NCI-H1105 (cell line): ENCODE measurements at places on chromosomes 11 and 22.

DNA sequence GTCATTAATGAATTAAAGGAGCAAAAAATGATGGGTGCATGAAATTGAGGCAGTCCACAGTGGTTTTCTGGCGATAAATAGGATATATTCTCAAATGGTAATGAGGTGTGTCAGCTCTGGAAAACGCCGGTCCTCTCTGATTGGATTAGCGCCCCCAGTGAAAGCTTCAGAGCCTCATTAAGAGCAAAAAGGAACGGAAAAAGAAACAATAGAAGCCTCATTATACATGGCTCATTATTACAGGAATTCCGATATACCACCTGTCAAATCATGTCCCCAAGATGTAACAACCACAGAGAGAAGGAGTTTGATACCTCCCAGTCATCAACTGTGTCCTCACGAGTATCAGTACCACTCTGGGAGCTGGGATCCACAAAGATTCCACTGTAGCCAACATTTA lies 175.7 kb upstream of the PITPNB start:
- DNase-seq, result no peak

- DNase-seq, result no peak
These were observed 4.6 kb downstream of the C11orf54 start for GRCh38 chr11:93746101-93746500.

- no peak for DNase-seq
These were observed 30.1 kb upstream of the PARVB start for GRCh38 chr22:43994006-43994405.

- DNase-seq, result no peak
These were observed 12.8 kb downstream of the P2RY2 start for GRCh38 chr11:73230931-73231330.

DNA sequence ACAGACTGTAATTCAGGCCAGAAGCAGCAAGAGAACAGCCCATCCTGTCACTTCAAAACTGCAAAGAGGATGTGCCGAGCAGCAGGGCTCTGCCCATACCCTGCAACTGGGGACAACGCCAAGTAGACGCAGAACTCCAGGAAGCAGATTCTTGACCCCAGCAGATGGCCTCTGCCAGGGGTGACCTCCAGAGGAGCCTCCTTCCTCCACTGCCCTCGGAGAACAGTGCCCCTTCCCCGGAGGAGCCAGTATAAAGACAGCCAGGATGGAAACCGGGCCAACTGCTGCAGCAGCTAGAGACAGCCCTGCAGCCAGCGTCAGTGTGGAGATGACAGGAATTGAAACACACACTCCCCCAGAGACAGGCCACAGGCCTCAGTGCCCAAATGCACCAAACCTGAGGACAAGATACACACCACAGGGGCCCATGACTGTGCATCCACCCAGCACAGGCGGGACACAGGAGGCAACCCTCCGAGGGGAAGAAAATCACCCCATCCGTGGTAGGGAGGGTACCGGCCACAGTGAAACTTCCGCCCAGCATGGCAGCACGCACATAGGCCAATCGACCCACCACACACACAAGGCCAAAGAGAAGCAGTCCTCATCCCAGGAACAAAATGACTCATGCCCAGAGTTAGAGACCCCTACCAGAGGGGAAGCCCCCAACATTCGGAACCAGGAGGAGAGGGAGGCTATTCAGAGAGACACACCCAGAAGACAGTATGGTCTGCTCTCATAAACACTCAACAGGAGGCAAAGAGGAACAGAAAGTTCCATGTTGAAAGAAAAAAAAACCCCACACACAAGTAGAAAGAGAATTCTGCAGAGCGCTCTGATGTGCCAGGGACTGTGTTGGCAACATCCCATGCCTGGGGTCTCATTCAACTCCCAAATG lies 5.6 kb downstream of the AHNAK start:
- DNase-seq, result no peak

GRCh38 chr11:83736684-83737083 lies 450.5 kb upstream of the CCDC90B start:
- DNase-seq, result no peak

- no peak for DNase-seq
These were observed 1432.4 kb downstream of the FAM181B start for GRCh38 chr11:81301166-81301830.

- no peak for DNase-seq
These were observed 39.5 kb downstream of the MTMR2 start for GRCh38 chr11:95884376-95884775.

- DNase-seq, result no peak
These were observed 4.4 kb upstream of the SYTL2 start for GRCh38 chr11:85815186-85815931.

DNA sequence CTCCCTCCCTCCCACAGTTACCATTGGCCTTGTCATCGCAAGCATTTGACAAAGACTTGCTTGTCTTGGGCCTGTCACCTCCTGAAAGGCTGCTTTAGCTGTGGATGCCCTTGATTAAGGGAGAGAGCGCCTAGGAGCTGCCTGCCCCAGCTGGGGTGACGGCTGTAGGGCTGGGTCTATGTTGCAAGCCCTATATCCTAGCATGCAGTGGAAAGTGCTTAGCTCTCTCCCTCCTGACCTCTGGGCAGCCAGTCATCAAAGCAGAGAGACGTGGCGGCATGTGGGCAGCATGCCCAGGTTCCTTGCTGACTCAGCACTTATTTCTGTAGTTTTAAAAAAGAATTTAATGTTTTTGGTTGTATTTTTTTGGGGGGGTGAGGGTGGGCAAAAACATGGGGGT lies 75.9 kb downstream of the BARX2 start:
- DNase-seq, result no peak

GRCh38 chr11:32435511-32435941 lies at the start of gene WT1:
Gene WT1 (minus strand): TSS chr11:32435539.
- DNase-seq, result no peak

DNA sequence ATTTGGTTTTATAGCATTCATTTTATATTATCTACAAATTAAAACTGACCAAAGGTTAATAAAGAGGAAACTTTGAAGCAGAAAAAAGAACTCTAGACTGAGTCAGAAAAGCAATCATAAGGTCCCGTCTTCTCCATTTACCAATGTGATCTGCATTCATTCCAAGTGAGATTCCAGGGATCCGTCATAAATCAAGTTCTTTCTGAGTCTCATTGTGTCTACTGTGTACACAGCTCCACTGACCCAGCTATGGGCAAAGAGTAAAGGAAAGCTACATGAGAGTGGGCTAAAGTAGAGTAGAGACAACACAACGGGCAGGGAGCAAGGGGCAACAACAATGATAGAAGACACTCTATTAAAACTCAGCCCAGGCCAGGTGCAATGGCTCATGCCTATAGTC lies 15.3 kb downstream of the FAM168A start:
- DNase-seq, result no peak

DNA sequence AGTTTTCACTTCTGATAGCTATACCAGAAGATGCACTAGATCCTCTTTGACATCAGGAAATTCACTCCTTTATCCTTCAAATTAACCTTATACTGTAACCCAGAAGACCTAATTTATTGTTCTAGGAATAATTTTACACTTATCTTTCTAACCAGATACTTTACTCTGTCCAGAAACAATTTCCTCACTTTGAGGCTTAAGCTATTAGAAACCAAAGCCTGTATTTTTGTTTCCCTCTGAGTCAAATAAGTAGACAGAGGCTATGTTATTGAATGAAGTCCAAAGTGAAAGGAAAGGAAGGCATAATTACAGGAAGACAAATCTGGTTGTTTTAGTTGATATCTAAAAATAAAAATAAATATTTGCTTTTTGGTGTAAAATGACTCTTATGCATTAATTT lies 2.2 kb downstream of the OR51V1 start:
- DNase-seq, result no peak

- no peak for DNase-seq
These were observed 7.1 kb downstream of the CD44 start for GRCh38 chr11:35146074-35146521.

DNA sequence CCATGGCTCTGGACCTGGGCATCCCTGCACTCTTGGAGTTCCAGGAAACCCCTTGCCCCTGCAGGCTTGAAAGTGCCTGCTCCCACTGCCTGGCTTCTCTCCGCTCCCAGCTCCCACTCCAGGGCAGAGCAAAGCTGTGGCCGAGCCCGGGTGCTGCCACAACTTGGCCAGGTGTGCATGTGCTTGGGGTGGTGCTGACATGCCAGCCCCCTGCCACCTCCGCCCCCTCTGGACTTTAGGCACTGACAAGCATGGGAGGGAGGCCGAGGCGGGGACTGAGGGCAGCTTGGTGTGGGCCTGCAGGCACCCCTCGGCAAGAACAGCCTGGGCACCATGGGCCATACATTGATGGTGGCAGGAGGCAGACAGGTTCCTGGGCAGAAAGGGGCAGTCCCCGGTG lies 56.4 kb upstream of the B3GNT6 start:
- no peak for DNase-seq

DNA sequence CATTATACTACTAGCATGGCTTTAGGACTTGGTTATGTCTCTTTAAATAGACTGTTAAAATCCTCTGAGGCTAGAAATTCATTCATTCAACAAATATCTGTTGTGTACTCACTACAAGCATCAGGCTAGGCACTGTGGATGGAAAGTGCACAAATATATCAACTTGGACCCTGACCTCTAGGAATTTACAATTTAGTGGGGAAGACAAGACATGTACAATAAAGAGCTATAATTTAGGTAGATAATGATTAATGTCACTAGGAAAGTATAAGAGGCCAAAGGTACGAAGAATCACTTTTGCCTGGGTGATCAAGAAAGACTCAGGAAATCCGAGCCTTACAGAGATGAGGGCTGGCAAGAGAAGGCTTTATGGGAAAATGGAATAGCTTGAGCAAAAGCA lies 25.6 kb upstream of the BMAL1 start:
- DNase-seq, result no peak

- DNase-seq, result no peak
These were observed 21.6 kb upstream of the PHLDA2 start for GRCh38 chr11:2950825-2951224.

DNA sequence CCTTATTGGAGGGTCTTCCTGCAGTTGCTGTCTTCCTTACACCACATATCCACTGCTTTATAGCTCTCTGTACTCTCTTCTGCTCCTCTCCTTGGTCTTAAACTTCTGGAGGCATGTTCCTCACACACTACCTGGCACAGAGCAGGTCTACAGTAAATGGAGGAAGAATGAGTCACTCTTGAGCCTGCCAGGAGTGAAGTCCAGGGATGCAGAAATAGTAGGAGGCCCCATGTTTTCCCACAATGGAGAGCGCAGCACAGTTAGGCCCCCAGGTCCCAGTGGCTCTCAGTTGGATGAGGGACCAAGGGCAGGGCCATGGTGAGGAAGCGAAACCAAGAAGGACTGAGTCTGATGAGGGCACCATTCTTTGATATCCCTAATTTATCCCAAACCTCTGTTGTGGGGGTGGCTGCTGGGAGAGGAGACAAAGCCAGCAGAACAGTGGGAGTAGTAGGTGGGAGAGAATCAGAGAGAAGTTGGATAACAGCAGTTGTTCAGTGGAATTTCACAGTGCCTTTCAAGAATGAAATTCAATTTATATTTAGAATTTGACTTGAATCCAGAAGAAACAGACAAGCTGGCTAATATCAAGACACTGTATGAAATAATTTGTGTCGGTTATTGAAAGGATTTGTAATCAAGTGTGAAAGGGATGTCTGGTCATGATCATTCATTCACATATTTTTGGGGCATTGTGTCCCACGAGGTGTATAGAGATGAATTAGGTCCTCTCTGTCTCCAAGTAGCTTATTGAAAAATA lies 187.8 kb downstream of the HIPK3 start:
- no peak for DNase-seq

DNA sequence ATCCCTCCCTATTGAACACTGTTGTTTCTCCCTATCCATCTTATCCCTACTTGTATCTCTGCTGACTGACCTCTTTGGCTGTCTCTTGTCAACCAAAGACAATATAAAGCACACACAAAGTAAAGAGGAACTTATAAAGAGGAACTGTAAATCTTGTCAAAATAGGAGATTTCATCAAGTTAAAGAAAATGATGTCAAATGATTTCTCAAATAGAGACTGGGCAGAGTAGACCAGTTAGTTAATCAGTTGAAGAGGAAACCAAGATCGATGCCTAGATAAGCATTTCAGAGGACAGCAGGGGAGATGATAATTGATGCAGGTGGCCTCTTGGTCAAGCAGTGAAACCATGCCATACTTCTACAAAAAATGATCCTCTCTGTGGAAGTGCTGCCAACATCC lies 22.7 kb downstream of the KCNQ1OT1 start:
- DNase-seq, result no peak

GRCh38 chr11:24163146-24163545 lies 333.7 kb upstream of the LUZP2 start:
- DNase-seq, result no peak

DNA sequence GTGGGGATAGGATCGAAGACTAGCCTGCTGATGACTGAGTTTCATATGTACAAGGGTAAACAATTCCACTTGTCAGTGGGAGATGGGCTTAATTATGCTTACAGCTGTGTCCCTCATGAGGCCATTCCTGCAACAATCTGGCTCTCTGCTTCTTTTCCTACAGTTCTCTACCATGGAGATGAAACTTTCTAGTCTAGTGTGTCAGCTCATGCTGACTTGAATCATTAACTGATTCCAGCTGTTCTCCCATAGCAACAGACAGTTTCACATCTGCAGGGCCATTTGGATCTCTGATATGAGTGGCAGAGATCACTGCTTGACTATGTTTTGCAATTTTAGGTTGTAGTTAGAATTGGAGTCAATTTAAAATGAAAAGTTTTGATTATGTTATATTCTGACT lies 1251.7 kb upstream of the RAG2 start:
- DNase-seq, result no peak

DNA sequence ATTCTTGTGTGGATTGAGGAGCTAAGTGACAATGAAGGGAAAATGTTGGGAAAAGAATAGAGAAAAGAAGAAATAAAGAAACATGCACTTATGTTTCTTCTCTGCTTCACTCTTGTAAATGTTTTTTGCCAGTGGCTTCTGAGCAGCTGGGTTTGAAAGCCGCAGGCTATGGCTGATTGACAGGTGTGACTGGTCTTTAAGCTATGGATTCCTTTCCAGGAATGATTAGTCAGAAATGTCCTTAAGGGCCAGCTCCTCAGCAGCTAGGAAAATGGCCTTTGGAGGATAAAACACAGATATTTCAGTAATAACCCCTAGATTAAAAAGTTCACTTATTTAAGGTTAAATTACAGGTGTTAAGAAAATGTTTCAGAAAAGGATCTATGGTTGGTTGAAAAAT lies 6.5 kb upstream of the USP28 start:
- DNase-seq, result no peak

DNA sequence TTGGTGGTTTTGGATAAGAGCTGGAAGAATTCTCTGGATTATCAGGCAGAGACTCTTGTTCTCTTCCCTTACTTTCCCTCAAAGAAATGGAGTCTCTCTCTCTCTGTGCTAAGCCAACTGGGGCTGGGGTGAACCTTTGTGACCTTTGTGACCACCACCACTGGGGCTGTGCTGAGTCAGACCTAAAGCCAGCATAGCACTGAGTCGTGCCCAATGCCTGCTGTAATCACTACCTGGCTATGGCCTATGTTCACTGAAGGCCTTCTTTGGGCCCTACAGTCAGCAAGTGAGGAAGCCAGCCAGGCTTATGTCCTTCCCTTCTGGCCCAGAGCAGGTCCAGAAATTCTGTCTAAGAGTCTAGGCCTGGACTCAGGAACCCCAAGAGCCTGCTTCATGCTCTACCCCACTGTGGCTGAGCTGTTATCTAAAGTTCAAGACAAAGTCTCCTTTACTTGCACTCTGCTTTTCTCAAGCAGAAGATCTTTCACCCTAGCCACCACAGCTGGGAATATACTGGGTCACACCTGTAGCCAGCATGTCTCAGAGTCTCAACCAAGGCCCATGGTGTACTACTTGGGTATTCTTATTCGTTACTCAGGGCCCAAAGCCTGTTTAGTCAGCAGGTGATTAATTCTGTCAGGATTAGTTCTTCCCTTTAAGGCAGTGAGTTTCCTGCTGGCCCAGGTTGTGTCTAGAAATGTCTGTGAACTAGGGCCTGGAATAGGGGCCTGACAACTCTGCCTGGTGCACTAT lies 86.0 kb downstream of the EHF start:
- no peak for DNase-seq

- no peak for DNase-seq
These were observed 61.1 kb downstream of the IRAG1 start for GRCh38 chr11:10632483-10632882.
